ENCODE measurements at places on chromosomes 5 and 9.

- DNase-seq: no peak
Observed at GRCh38 chr5:122508623-122509022, 196.6 kb downstream of the SNCAIP start.

- DNase-seq: no peak
Observed at GRCh38 chr9:90546200-90546599, 96.4 kb downstream of the DIRAS2 start.

- no peak for DNase-seq
Observed at GRCh38 chr5:172708183-172708505, 62.9 kb downstream of the DUSP1 start.

DNA sequence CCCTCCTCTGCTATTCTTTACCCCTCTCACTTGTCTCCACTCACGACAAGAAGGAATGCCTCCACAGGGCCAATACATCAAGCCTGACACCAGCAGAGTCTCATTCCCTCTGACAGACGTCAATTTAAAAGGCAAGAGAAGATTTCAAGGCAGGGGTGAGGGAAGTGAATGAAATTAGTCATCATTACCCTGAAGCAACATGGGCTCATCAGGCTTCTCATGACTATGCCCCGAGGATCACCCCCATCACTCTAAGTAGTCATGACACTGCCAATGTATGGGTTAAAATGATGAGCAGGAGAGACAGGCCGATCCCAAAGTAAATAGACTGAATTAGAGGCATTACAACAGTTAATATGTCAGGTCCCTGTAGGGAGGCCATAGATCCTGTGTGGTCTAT, 504.4 kb downstream of the TLE4 start:
- no peak for DNase-seq

GRCh38 chr9:37295178-37295577, 127.3 kb upstream of the GRHPR start:
- no peak for DNase-seq

- no peak for DNase-seq
Observed at GRCh38 chr9:92325991-92326500, 293 bp downstream of the CENPP start.

DNA sequence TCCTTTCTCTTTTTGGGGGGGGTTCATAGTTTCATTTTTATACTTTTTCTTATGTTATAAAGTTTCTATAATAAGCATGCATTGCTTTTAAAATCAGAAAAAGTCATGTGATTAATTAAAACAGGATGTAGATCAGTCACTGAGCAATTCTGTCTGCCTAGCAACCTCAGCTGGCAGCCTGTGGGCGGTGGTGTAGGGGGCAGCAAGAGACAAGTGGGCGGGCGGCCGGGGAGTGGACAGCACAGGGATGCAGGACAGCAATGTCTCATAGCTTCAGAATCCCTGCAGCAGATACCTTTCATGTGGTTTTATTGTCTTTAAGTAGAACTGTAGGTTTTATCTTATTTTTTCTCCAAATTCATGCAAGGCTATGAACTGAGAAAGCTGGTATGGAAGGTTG, 101.9 kb upstream of the S1PR3 start:
- DNase-seq: no peak

DNA sequence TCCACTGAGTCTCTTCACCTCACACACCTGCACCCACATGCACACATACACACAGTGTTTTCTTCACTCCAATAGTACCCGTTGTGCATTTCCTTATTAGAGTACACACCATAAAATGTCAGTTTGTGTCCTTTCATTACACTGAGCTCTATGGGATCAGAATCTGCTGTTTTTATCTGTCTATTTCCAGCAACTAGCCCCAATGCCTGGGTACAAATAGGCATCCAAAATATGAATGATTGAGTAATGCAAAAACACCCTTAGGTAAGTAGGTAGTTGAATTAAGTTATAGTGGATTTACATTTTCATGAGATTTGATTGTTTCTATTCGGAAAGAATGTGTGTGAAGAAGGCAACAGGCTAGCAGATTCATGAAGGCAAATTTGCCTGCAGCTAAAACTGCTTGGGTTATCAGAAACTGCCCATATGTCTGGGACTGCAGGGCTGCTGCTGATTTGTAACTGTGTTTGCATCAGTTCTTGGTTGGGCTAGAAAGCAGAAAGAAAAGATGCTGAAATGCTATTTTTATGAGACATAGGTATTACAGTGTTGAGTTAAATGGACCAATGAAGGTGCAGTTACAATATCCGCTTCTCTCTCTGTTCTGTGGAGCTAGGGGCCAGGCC, 26.9 kb downstream of the PPP3R2 start:
- no peak for DNase-seq

DNA sequence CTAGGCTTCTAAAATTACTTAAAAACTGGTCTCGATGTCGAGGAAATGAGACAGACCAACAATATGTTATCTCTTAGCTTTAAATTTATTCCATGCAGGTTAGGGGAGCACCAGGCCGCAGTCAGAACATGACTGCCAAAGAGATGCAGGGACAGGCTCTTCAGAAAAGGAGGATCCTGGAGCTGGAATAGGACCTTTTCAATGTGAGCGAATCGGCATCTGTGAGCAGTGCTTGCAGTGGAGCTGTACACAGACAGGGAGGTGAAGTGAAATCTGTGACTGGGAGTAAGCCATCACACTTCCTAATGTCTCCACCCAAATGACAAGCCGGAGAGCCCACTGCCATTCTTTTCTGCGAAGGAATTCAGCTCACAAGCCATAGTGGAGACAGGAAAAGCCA, 78.2 kb downstream of the EFNA5 start:
- no peak for DNase-seq

- no peak for DNase-seq
Observed at GRCh38 chr9:2967766-2968165, 123.9 kb upstream of the PUM3 start.

DNA sequence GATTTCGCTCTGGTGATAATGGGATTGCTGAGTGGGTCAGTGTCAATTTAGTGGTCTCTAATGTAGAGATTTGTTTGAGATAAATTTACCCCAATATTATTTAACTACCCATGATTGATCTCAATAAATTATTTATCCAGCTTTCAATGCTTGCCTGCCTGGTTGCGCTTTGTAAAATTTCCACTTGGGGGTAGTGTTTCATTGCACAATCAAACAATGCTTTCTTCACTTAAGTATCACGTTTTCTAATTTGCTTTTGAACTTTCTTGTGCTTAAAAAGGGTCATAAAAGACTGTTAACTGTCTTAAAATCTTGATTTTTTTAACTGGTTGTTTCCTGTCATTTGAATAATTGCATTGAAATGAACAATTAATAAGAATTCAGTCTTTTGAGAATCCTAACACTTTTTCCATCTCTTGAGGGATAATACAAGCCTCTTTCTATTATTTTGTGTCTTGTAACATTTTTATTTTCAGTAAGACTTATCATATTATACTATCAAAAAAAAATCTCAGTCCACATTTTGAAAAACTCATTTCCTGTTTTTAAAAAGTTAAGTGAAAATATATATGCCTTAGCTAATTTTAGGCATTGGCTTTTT, 18.7 kb downstream of the HSD17B4 start:
- DNase-seq: no peak

GRCh38 chr5:103834216-103834615, 271.6 kb upstream of the NUDT12 start:
- no peak for DNase-seq
